ENCODE measurements at places on chromosomes 7 and 10.

DNA sequence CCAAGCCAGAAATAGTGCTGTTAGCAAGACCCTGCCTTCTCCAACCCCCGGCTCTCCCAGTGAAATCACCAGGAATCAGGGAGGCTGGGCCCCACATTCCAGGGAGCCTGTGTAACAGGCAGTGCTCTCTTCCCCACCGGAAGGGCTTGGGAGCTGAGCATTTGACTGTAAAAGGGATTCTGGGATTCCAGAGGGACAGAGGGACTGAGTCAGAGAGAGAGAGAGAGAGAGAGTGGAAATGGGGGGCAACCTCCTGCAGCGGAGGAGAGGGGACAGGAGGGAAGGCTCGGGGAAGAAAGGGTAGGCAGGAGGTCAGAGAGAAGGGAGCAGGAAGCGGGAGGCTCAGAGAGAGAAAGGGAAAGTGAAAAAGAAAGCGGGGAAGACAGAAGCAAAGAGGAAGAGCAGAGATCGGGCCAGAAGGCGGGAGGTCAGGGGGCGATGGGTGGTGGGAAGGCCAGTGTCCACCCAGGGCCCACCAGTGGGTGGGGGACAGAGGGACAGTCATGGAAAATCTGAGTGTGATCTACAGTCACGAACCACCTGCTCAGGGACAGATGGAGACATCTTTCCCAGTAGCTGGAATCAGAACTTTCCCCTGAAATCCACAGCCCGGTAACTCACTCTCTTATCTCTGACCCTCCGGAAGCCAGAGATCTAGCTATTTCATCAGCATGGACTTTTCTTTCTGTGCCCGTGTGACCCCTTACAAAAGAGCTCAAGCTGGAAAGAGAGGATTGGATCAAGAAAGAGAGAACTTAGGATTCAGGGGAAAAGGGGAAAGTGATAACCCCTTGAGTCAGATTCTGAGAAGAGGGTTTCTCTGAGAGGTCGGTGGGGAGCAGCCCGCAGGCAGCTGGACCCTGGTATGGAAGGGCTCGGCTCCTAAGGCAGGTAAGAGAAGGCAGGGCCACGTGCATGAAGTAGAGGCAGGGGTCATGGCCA, 4.6 kb upstream of the SERPINE1 start:
- DNase-seq, result no peak

- peak; percentile 54 for DNase-seq
These were observed 804 bp downstream of the FRAT1 start for GRCh38 chr10:97319671-97320479.

DNA sequence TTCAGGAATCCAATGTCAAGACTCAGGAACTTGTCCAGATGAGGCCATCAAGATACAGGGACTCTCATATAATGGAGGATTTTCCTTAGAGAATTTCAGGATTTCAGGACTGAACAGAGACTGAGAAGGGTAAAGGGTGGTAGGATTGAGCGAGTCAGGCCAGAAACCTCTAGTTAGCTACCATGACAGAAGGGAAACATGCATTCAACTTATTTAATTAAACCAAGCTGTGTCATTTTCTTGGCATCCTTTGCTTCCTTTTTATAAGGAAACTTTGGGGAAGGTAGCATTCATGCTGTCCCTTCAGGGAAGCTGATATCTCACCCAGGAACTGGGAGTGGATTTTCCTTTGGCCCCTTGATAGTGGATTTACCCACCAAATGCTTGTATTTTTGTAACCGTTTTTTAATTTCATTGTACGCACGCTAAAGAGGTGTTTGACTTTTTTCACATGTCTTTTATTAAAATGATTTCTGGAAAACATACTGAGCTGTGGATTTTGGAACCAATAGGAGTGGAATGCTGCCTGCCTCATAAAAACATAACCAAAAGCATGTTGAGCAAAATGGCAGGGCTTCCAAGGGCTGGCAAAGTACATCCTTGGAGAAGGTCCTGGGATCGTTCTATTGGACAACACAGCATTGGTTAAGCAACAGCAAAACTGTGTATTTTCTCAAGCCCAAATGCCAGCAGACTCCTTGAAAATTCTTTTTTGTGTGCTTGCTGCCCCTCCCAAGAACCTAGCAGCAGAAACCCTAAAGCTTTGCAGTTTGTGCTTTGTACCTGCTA, 104.5 kb downstream of the CXCL12 start:
- no peak for DNase-seq

GRCh38 chr7:149191851-149192250, 3.5 kb upstream of the ZNF282 start:
- no peak for DNase-seq

GRCh38 chr7:23907012-23907411, 197.0 kb downstream of the STK31 start:
- DNase-seq, result no peak

DNA sequence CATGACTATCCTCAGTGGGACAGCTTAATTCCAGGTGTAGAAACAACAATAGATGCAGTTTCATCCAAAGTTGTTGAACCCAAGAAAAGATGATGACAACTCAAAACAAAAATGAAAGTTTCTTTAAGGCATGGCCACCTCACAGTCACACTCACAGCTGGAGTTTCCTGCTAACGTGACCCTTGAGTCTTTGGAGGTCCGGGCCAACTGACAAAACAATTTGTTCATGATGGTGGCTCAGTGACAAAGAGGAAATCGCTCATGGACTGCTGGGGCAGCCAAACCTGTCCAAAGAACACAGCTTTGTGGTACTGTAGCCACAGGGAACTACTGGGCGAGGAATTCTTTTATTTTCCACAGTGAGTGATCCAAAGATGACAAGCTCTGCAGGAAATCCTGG, 96.0 kb upstream of the JCAD start:
- no peak for DNase-seq

DNA sequence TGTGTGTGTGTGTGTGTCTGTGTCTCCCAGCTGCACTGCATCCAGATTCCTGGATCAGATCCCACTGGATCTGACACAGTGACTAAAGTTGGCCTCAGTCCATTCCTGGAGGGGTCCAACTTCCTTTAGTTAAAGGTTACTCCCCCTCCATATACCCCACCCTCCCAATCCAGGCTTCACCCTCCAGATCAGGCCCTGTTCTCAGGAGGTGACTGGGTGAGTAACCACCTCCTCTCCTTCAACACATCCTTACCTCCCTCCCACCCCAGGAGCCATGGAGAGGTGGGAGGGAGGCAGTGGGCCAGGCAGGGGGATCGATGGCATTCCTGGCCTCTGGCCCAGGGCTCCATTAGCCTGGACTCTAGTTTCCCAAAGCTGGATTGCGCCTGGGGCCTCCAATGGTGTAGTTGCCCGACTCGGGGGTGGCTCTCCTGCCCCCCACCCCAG, 11.3 kb downstream of the KCNIP2 start:
- DNase-seq, result no peak

DNA sequence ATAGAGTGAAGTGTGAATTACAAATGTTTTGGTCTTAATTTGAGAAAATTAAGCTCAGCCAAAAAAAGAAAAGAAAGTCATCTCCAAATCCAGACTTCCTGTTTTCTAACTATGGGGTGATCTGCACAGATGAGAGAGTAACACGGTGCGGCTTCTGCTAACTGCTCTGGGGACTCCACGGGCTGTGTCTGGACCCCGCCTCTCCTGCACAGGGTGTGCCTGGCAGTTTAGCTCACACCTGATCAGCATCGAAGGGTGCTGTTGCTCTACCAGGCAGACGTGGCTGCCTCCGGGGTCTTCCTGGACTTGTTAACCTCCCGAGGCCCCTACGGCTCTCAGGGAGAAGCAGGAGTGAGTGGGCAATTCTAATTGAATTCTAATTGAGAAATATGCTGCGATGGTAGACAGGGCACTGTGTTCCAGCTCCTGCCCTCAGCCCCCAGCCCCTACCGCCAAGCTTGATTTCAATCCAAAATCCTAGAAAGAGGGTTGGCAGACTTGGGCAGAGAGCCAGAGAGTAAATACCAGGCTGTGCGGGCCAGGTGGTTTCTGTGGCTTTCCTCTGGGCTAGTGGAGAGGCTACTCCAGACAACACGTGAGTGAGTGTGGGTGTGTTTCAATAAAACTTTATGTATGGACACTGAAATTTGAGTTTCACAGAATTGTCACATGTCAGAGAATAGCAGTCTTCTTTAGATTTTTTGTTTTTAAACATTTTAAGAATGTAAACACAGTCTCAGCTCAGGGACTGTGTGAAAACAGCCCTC, 13.4 kb downstream of the SHH start:
- no peak for DNase-seq

DNA sequence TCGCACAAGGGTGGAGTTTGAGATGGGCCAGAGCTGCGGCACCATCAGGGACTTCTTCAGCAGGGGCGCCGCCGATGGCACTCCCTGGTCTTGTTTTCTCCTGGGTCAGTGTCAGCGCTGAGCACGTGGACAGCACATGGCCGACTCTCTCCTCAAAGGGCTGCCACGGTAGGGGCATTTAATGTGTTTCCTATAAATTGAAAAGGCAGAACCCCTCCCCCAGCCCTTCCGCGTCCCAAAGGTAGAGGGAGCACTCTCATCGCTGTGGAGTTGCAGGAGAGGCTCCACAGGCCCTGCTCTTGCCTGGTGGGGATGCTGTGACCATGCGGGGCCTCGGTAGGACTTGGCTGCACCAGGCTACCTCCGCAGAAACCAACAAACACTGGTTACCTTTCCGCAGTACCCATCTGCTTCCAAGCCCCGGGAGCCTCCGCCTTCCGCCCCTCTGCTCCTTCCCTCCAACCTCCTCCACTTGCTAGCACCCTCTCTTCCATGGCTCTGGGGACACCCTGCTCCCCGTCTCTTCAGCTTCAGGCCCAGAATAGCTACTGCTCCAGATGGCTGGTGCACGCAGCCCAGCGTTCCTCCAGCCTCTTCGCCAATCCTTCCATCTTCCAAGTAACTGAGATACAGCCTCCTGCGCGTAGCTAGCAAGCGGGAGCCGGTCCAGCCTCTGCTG, 166.3 kb upstream of the ADCY1 start:
- DNase-seq, result no peak

GRCh38 chr10:112202076-112202475, 18.5 kb upstream of the GPAM start:
- no peak for DNase-seq

DNA sequence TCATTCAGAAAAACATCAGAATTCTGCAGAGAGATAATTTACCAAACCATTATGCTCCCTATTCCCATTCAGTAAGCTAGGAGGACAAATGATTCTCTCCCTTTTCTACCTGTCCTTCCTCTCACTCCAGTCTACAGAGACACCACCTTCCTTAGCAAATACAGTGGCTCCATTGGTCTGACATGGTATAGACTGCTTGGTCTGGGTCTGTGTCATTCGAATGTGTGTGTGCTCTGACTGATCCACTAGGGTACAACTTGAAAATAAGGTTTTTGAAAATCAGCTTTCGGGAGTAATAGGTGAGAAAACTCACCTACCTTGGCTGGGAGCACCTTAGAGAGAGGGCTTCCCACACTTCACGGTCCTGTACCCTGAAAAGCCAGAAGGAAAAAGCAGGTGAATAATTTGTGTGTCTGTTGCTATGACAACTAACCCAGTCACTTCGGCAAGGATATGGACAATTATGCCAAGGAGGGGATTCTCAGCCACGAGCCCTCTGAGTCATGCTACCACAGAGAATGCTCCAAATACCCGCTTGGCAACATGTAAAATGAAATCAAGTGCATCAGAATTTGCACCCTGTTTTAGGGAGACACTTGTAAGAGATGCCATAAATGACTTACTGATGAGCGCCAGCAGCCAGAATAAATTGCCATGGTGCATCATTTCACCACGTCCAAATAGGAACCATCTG, 114.5 kb upstream of the PRKCQ start:
- DNase-seq, result no peak

- DNase-seq, result no peak
These were observed 14.4 kb downstream of the MRPL32 start for GRCh38 chr7:42946627-42946950.

DNA sequence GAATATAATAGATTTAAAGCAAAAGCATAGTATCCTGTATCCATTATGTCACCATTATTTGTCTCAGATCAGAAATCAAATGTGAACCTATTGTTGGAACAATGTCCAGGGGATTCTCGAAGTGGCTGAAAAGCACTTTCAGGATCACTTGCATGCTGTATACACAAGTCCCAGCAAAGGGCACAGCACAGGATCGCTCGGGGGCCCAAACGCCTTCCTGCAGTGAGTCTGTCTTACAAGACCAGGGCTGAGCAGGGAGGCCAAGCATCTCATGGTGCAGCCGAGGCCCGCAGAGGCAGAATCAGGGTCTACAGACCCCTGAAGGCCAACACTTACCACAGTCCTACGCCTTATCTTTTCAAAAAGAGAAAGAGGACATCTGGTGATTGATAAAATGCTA, 92.3 kb downstream of the TNS3 start:
- no peak for DNase-seq

GRCh38 chr10:76874176-76874575, 763.4 kb downstream of the KCNMA1 start:
- no peak for DNase-seq

- no peak for DNase-seq
These were observed 189.6 kb upstream of the NRP1 start for GRCh38 chr10:33524041-33524440.

GRCh38 chr10:68553138-68553537, 7.0 kb upstream of the TET1 start:
- no peak for DNase-seq

GRCh38 chr7:116862951-116863670, 724 bp downstream of the CAPZA2 start:
- DNase-seq, result no peak

DNA sequence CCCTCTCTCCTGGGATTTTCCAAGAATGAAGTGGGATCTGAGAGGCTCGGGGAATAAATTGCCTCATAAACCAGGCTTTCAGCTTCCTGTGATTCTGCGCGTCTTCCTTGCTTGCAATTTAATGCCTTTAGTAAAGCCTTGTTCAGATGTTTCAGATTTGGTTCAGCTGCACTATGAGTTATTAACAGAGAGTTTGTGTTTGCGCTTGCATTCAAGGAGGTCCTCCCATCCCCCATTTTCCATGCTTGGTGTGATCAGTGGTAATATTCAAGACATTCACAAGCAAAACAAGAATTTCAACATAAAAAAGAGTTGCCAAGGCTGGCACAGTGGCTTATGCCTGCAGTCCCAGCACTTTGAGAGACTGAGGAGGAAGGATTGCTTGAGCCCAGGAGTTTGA, 1068.9 kb downstream of the TYW1 start:
- no peak for DNase-seq

DNA sequence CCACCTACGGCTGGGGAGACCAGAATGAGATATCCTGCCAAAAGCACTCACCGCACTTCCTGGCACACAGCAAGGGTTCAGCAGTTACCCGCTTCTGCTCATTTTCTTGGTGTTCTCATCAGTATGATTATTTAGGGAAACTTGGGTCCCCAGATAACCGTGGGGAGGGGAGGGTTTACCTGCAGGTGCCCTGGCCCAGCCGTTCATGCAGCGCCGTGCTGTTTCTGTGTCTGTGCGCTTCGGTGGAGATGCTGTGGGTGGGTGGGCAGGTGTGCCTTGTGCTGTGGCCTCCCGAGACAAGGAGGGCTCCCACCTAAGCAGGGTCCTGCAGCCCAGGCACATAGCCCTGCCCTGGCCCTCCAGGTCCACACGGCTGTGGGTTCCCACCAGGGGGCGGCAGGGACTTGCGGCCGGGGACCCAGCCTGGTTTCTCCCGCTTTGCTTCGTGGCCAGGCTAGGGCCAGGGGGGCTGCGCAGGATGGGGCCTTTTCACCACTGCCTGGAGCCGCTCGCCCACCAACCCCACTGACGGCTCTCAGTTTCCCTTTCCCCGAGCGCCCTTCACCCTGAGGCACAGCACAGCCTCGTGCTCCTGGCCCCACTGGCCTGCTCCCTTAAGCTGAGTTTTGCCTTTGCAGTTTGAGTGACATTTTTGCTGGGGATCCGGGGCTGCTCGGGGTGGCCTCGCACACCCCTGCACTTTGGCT, 78.5 kb downstream of the LHPP start:
- DNase-seq, result peak; percentile 63
